ENCODE measurements at places on chromosomes 3 and 15. TPM values are rescaled to one million over a fixed set of nuclear protein-coding genes. Genes with fewer than 3 reads are reported as not detected.

The C3orf52 gene
- 11.5 TPM for total RNA-seq

The ZFAND6 gene
- total RNA-seq = 111 TPM

The DENND4A gene
- 6.1 TPM for total RNA-seq

The ETV5 gene
- 33.7 TPM for total RNA-seq

The FOXL2NB gene
- 1.2 TPM for total RNA-seq

The GOLGA8S gene
- 0.15 TPM for total RNA-seq

The LRRFIP2 gene
- total RNA-seq = 54.8 TPM

The TMEM158 gene
- total RNA-seq = 24.2 TPM

The RFX7 gene
- total RNA-seq = 9.8 TPM

The SNRPN gene
- 99.9 TPM for total RNA-seq

The DHX36 gene
- total RNA-seq = 59.6 TPM

The IL16 gene
- not detected for total RNA-seq

The CHL1 gene
- not detected for total RNA-seq

The CFAP161 gene
- not detected for total RNA-seq

The ZBTB11 gene
- 10.0 TPM for total RNA-seq

The TMEM40 gene
- 0.29 TPM for total RNA-seq
